ENCODE measurements at places on chromosomes 12 and 14.

DNA sequence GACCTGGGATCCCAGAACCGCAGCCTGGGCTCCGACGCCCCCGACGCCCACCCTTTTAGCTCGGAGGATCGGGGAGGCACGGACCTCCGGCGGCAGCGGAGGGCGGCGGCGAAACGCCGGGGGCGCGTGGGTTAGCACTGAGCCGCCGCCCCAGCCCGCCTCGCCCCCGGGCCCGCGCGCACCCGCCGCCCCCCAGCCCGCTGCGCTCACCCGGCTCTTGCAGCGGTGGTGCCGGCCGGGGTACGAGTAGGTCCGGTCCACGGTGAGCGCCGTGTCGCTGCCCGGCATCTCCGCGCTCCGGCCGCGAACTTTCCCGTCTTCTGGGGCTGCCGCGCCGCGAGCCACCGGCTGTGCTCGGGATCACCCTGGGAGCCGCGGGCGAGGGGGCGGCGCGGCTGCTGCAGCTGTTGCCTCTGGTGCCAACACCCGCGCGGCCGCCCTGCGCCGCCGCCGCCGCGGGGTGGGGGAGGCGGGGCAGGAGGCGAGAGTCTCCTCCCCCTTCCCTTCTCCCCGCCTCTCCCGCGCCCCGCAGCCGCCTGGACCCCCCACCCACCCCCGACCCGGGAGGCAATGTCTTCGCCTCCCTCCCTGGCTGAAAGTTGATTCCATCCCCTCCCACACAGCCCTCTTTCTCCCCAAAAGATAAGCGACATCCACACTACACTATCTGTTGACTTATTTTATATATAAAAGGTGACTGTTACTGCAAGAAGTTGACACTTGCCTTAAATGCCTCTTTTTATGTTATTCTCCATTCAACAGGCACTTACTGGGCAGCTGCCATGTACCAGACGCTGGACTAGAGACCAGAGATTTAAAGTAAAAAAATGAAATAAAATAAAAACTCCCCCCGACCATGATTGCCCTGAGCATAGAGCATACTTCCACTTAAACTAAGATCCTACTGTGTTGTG is at the start of gene TMCC3:
TSS of gene TMCC3 (minus strand) at position 415 of the 914 bp plus-strand sequence. CDS start at position 288, 127 bp downstream.
- peak; percentile 27 for DNase-seq

- no peak for DNase-seq
Measured at GRCh38 chr14:75510547-75510946, 11.7 kb upstream of the BATF start.

- DNase-seq = no peak
Measured at GRCh38 chr14:53646925-53647324, 309.7 kb downstream of the BMP4 start.

GRCh38 chr12:39502726-39503125 is 59.8 kb upstream of the KIF21A start:
- no peak for DNase-seq

DNA sequence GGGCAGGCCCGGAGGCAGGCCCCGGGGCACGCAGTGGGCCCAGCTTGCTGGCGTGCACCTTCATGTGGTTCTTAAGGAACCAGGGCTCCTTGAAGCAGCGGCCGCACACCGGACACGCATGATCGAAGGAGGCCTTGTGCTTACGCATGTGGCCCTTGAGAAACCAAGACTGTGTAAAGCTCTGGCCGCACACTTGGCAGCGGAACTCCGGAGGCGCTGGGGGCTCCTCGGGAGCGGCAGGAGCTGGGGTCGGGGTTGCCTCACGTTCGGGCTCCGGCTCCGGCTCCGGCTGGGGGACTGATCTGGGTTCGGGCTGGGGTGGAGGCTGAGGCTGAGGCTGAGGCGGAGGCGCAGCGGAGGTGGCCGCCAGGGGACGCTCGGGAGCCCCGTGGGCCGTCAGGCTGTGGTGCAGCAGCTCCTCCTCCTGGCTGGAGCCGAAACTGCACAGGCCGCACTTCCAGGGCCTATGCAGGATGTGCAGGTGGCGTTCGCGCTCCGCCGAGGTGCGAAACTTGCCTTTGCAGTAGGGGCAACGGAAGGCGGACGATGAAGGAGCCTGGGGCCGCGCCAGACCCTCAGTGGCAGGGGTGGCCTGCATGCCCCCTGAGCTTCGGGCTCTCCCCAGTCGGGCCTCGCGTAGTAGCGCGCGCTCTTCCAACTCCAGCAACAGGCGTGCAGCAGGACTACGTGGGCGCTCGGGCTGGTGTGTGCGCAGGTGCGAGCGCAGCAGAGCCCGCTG is 6.0 kb downstream of the ZNF219 start:
- DNase-seq = peak; percentile 82

- DNase-seq = no peak
Measured at GRCh38 chr14:102746634-102747438, 30.4 kb upstream of the TRAF3 start.

DNA sequence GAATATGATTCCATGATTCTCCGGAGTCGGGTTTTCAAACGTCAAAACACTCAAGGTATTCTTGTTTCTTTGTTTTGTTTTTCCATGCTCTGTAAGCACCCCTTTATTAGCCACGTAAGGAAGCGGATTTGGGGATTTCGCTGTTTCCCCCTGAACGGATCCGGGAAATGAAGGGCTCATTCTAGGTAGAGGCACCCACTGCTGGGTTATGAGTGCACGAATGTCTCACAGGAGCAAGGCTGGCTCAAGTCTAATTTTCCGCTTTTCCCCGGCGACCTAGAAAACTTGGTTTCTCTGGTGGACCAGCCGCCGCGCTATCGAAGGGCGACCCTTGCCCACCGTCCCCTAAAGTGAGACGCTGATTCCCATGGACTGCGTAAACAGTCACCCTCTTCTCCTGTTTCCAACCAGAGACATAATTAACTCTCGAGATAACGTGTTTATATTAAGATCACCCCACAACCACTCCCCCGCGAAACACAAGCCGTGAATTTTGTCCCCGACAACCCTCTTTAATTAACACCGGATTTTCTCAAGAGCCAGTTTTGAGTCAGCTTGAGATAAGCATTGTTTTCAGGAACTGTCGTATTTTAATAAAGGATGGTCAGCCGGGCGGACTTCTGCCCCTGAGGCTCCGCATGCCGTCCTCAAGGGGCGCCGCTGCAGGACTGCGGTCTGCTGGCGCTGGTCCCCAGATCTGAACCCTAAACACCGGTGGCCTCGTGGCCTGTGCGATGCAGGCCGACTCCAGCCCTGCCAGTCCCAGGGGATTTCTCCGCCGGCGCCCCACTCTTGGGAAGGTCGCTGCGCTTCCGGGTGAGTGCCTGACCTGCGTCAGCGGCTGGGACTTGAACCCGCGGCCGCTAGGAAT is 515 bp upstream of the ABCC9 start:
- DNase-seq = no peak
